ENCODE measurements at places on chromosomes 12 and 14. TPM values are rescaled to one million over a fixed set of nuclear protein-coding genes. Genes with fewer than 3 reads are reported as not detected.

PKP2 gene
- total RNA-seq: 60.0 TPM

CCDC196 gene
- not detected for total RNA-seq

POTEG gene
- total RNA-seq: not detected

FBLN5 gene
- 7.3 TPM for total RNA-seq

SYNDIG1L gene
- not detected for total RNA-seq

SOCS2 gene
- total RNA-seq: 4.1 TPM

TCL1B gene
- total RNA-seq: not detected

KRT85 gene
- not detected for total RNA-seq

SMCO2 gene
- total RNA-seq: not detected

SERPINA5 gene
- total RNA-seq: not detected

SPIC gene
- not detected for total RNA-seq

SDR9C7 gene
- total RNA-seq: 0.16 TPM

GDF3 gene
- total RNA-seq: not detected

SMCO3 gene
- not detected for total RNA-seq

LRP1-AS gene
- not detected for total RNA-seq

TCHP gene
- total RNA-seq: 14.2 TPM

RACGAP1 gene
- total RNA-seq: 12.8 TPM

FAM181A gene
- not detected for total RNA-seq

ANP32D gene
- total RNA-seq: not detected

POTEM gene
- total RNA-seq: not detected

OR6C2 gene
- not detected for total RNA-seq

AP4S1 gene
- total RNA-seq: 6.7 TPM

C12orf57 gene
- 116 TPM for total RNA-seq

USP44 gene
- total RNA-seq: 0.05 TPM

TOGARAM1 gene
- total RNA-seq: 35.3 TPM

CYP27B1 gene
- not detected for total RNA-seq

C2CD5 gene
- total RNA-seq: 7.9 TPM

KLHL33 gene
- total RNA-seq: 0.05 TPM

Measured in myocyte (in vitro differentiated cells).